Naive B cell (primary cell): ENCODE measurements at places on chromosomes 1 and 21.

DNA sequence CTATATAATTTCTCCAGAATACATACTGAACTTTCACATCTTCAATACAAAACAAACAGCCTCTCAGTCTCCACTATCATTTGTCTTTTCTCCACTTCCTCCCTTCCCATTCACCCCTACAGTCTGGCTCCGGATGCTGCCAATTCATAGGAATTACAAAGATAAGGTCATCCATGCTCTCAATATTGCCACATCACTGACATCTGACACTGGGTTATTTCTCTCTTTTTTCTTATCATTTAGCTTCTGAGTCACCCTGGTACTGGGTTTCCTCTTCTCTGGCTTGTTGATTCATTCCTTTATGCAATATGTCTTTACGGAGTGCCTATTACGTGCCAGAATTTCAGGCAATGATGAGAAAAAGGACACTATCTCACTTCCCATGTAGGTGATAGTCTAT lies 3.1 kb upstream of the SH3BP5L start:
- DNase-seq = no peak

- no peak for DNase-seq
Observed at GRCh38 chr1:29417147-29417858, 181.0 kb downstream of the PTPRU start.

DNA sequence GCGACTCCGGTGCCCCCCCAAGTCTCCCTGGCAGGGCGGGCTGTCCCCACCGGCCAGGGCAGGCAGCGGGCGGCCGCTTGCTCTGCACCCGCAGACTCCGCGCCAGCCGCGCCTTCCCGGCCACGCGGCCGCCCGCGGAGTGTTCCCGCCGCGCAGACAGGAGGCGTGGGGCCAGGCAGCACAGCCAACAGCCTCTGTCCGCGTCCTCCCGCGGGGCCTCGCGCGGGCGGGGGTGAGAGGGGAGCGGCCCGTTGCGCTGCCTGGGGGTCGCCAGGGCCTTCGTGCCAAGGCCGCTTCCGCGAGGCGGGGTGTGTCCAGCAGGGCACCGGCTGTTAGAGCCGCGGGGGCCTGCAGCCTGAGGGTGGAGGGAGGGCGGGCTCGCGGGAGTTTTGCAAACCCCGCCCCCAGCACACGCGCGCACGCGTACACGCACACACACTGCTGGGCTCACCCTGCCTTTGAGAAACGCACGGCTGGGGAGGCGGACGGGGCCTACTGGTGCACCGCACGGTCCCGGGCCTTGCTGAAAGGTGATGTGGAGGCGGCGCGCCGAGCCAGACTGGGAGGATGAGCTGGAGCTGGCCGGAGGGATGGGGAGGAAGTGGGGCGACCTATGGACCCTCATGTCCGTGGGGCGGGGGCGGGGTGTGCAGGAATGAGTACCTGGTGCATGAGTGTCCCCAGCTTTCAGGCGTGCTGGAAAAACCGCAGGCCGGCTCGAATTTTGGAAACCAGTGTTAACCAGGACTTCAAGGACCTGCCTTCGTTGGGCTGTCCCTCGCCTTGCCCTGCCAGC lies 41.5 kb downstream of the KIAA1614 start:
- DNase-seq = peak; percentile 36

- no peak for DNase-seq
Observed at GRCh38 chr1:87108228-87108627, 193.8 kb downstream of the HS2ST1 start.

- no peak for DNase-seq
Observed at GRCh38 chr1:101967871-101968270, 28.9 kb downstream of the OLFM3 start.

- DNase-seq = no peak
Observed at GRCh38 chr1:8118031-8118451, 91.9 kb upstream of the ERRFI1 start.

DNA sequence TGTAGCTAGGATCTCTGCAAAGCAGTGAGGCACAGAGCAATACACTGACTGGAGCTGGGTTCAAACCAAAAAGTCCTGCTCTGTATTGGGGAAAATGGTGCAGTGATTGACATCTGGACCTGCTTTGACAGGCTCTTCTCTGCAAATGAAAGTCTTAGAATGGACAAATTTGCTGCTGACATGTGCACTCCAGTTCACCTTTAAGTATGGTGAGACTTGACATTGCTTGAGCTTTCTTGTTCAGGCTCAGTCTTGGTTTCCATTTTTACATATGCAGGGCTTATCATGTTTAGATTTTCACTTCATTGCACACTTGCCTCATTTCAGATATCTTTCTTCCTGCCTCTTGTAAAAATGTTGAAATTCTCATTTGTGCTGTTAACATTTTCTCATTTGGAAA lies 1655.0 kb downstream of the MRPL39 start:
- no peak for DNase-seq

DNA sequence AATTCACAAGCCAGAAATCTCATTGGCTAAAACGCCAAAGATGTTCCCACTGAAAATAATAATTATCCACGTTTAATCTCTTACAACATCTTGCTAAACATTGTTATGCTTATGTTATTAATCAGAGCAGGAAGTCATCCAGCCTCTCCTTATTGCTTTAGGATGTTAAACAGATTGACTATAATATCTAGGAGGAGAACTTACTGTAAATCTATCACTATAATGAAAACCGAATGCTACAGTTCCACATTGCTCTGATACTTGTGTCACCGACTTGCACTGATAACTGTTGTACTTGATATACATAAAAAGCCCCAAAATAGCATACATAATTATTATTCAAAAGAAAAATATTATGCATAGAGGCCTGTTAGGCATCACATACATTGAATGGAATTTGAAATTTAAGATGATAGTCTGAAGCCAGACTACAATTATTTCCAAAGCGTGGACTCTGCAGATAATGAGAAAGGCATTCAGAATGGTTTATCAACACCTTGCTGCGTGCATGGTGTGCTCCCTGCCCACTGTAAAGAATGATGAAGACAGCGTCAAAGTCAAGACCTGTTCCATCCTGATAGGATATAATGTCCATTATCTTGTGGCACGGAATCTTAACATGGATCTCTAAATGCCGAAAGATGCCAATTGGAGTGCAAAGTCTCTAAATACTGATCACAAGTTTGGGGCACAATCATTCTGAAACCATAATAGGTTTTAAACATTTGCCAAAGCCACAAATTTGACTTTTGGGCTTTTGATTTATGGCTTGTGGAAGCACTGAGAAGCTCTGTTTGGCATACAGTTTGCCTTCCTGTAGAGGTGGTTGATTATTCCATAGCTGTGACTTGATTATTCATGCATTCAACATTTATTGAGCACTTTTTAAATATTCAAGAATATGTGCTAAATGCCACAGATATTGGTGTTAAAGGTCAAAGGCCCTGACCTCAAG lies 71.3 kb downstream of the CRB1 start:
- DNase-seq = no peak

- no peak for DNase-seq
Observed at GRCh38 chr1:192703283-192704206, 67.6 kb downstream of the RGS13 start.

DNA sequence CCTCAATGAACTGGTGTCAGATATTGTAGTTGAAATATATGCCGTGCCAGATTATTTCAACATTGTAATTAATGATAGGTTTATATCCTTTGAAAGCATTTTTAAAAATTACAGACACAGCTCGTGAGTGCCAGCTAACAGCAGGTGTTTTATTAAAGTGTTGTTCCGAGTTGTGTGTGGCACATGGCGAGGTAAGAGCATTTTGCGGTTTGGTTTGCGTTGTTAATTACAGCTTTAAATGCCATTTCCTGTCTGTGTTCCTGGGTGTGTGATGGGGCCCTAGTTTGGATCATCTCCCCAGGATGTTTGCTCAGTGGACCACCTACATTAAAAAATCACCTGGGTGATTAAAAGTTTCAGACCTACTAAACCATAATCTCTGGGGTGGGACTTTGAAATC lies 97.4 kb downstream of the PRDM2 start:
- no peak for DNase-seq
